Dermis blood vessel endothelial cell (primary cell): ENCODE measurements at places on chromosomes 11 and 22.

DNA sequence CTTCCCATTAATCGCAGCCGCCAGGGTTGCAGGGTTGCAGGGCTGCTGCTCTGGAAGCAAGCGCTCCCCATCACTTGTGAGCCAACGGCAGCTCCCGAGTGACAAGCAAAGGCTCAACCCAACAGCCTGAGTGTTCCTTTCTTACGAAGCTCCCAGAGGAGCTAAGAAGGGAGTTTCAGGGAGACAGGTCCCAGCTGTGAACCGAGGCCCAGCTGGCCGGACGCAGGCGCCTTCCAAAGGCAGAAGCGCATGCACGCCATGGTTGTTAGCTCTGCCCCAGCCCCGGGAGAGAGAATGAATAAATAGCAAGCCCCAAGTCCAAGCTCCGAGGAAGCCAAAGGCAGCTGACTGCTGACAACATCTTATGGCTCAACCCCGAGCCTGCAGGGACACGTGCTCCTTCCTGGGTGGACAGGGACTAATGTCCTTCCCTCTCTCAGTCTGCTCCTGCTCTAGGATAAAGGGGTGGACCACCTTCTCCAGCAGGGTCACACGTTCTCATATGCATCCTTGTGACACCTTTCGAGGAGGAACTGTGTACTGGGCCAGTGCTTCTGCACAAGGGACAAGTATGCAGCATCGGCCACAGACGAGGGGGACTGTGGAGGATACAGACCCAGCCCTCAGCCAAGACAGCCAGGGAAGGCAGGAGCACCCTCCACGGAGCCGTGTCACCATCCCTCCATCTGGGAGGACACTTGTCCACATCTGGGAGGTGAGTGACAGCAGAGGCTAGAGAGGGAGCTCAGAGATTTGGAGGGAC is 29.9 kb downstream of the SHANK2 start:
- DNase-seq = no peak

- no peak for DNase-seq
Observed at GRCh38 chr11:126424471-126425039, 69.1 kb downstream of the ST3GAL4 start.

DNA sequence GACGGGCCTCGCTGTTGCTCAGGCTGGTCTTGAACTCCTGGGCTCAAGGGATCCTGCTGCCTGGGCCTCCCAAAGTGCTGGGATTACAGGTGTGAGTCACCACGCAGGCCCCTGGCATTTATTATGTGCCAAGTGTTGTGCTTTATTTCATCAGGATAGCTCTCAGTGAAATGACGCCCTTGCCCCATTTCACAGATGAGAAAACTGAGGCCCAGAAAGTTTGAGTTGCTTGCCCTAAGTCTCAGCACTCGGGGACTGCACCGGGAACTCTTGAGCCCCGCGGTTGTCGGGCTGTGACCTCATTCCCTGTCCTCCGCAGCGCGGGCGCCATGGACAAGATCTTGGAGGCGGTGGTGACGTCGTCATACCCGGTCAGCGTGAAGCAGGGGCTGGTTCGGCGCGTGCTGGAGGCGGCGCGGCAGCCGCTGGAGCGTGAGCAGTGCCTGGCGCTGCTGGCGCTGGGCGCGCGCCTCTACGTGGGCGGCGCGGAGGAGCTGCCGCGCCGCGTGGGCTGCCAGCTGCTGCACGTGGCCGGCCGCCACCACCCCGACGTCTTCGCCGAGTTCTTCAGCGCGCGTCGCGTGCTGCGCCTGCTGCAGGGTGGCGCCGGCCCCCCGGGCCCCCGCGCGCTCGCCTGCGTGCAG is 7.3 kb downstream of the USP35 start:
- DNase-seq = no peak

GRCh38 chr22:16969508-16970327 is 38.3 kb downstream of the GAB4 start:
- DNase-seq = no peak

- DNase-seq = no peak
Observed at GRCh38 chr11:55658608-55659007, 3.4 kb upstream of the OR4C6 start.

- DNase-seq = no peak
Observed at GRCh38 chr22:43118953-43119458, 8.5 kb downstream of the BIK start.
